ENCODE measurements at places on chromosomes 6 and 20.

- DNase-seq: no peak
Observed at GRCh38 chr20:32570401-32571190, 14.5 kb downstream of the NOL4L start.

- DNase-seq: no peak
Observed at GRCh38 chr6:98452685-98453084, 381.7 kb upstream of the POU3F2 start.

- no peak for DNase-seq
Observed at GRCh38 chr6:6820641-6821238, 232.2 kb downstream of the LY86 start.

DNA sequence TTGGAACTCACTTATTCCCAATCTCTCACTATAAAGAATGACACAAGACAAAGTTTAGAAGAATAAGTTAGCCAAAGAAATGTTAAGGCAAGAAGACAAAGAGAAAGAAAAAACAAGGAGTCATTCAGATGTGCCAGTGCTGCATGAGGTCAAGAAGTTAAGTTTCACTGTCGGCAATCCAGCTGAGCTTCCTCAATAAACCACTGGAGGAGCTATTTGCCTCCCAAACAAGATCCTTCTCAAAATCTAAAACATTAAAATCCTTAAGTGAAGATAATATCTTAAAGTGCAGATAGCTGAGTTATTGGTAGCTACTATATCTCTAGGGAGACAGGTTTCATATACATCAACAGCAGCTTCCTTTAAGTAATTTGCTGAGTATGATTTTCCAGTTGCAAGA lies 512.3 kb downstream of the HDGFL1 start:
- no peak for DNase-seq

DNA sequence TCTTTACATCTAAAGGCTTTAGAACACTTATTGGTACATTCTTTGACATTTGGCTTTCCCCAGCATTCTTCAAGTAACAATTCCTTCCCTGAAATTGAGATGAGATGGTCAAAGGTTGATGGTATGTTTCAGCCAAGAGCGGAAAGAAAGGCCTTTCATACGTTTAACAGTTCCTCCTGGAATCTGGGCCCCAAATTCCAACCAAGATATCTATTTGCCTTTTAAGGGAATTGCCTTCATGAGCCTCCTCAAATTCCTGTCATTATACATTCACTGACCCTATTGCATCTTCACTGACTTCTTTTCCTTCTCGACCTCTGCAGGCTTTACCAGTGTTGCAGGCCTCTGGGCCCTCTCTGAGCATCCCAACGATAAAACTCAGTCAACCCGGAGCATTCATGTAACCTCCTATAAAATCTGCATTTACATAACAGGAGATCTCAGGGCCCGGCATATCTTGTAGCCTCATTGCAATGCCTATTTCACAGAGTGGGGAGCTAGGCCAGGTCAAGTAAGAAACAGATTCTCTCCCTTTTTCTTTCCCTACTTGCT lies 18.3 kb upstream of the WFDC9 start:
- DNase-seq: no peak

DNA sequence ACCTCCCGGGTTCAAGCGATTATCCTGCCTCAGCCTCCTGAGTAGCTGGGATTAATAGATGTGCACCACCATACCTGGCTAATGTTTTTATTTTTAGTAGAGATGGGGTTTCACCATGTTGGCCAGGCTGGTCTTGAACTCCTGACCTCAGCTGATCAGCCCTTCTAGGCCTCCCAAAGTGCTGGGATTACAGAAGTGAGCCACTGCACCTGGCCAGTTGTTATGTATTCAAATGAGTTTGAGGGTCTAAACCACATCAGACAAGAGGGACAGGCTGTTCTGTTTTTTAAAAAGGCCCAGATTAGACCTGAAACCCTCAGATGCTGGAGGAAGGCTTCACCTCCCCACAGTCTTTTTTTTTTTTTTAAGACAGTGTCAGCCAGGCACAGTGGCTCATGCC lies 4.1 kb upstream of the SPAG4 start:
- DNase-seq: no peak

DNA sequence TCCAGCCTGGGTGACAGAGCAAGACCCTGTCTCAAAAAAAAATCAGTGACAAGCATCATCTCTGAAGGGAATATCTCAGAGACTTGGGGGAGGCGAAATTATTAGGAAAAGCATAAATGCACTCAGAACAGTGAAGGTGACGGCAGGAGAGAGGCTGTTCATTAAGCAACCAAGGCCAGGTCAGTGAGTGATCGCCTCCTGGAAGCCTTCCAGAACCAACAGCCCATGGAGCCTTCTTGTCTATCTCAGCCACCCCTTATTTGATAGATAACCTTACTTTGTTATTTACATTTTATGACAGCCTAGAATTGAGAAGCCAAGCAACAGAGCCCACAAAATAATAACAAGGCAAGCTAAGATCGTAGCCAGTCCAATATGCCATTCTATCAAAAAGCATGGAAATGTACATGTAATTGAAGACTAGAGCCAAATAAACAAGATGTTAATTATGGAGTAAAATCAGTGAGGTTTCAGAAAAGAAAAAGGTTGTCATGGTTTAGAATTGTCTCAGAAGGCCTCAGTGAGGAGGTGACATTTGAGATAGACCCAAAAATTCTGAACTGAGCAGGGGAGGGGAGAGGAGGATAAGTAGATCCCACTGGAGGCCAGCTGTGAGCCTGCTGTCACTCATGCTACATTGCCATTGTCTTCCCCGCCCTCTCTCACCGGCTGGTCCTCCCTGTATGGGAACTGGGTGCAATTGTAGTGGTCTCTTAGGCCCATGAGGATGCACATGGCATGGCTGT lies 17.8 kb downstream of the BNIP5 start:
- no peak for DNase-seq

DNA sequence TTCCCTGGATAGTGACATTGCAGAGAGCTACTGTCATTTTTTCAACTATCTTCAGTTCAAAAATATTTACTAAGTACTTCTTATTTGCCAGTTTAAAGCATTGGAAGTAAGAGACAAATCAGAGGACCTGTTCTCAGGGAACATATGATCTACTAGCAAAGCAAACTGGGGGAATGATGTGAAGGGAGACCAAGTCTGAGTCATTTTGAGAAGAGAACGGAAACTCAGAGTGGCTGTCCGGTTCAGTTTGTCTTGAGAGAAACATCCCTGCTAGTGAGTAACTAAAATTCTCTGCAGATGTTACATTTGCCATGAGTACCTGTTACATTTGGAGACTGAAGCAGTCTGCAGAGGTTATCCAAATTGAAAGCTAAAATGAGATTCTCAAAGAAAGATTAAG lies 118.3 kb downstream of the KCNQ5 start:
- peak; percentile 18 for DNase-seq

DNA sequence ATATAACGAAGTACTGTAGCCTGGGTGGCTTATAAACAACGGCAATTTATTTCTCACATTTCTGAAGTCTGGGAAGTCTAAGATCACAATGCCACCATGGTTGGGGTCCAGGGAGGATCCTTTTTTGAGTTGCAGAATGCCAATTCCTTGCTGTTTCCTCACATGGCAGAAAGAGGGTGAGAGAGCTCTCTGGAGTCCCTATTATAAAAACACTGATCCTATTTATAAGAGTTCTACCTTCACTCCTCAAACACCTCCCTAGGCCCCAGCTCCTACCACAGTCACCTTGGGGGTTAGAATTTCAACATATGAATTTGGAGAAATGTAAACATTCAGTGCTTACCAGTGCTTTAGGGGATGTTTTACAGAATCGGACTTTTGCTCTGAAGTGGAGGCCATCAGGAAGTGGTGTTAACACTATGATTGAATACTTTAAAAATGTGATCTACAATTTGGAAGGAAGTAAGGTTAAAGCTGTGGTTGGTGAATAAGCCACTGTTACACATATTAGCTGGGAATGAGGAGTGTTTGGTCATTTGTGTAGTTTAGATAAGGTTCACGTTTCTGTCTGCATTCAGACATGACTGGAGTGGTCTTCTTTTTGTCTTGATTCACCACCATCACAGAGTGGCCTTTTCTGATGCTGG lies 79.9 kb upstream of the SPTLC3 start:
- peak; percentile 56 for DNase-seq

DNA sequence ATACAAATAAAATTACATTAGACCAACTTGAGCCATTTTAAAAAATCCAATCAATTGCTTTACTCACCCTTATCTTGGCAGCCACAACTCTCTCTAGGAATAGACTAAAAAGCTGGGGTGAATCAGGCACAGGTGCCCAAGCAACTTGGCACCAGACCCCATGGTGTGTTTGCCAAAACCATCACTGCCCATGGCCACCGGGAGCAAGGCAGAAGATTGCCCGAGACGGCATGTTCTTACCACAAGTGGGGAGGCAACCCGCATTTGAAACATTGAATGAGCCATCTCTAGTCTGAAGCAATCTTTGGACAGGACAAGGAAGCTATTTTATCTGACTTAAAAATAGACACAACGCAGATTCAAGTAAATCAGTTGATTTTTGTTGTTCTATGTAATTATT lies 69.0 kb downstream of the SMLR1 start:
- no peak for DNase-seq

DNA sequence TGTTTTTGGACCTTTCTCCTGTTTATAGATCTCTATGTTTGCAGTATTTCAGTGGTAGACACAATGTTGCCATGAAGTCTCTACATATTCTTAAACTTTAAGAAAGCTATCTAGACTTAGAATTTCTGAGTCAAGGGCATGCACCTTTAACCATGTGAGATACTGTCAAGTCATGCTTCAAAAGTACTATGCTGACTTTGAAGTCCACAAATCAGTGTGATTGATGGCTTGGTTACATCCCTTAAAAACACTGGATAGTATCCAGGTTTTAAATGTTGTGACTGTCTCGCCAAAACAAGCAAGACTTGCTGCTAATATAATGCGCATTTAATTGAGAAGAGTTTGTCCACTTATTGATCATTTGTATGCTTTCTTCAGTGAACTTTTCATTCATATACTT lies 30.5 kb downstream of the ZNF334 start:
- DNase-seq: no peak

- peak; percentile 64 for DNase-seq
Observed at GRCh38 chr6:43334466-43335095, 26.0 kb upstream of the CRIP3 start.

DNA sequence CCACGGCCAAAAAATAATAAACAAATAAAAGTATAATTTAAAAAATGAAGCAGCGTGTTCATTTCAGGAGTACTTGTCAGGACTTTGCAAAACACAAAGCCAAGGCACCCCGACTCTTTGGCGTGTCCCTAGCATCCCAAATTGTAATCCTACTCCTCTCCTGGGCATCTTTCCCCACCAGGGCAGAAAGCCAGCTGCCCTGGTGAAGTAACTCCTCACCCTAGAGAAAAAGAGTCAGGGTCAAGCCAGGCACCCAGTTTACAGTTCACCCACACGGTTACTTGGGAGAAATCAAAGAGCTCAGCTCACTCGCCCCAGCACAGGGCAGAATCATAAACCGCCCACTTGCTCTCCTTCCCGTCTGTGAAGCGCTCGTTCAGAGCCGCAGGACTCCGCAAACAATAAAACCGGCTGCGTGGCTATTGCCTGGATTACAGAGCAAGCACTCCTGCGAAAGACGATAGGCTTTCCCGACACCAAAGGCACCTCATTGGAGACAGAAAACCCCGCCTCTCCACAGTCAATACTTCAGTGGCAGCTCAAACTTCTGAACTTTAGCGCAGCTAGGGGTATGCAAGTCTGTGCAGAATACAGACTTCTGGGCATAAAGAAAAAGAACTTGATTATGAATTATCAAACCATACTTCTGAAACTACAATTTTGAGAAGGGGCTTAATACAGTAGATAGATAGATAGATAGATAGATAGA lies 73.0 kb upstream of the NHSL1 start:
- peak; percentile 87 for DNase-seq

- DNase-seq: peak; percentile 91
Observed at GRCh38 chr6:87944541-87944954, 103.1 kb upstream of the SPACA1 start.

GRCh38 chr6:113031591-113032238 lies 684.6 kb downstream of the RFPL4B start:
- no peak for DNase-seq

GRCh38 chr6:14466278-14466677 lies 348.7 kb downstream of the CD83 start:
- peak; percentile 73 for DNase-seq

DNA sequence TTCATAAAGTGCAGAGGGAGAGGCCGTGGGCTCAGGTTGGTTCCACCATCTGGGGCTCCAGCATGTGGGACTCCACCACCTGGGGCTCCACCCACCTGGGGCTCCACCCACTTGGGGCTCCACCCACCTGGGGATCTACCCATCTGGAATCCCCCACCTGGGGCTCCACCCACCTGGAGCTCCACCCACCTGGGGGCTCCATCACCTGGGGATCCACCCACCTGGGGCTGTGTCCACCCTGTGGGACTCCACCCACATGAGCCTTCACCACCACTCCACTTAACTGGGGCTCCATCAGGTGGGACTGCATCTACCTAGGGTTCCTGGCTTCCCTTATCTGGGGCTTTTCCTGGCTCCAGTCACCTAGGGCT lies 226.0 kb upstream of the CDYL start:
- no peak for DNase-seq

- no peak for DNase-seq
Observed at GRCh38 chr6:105105094-105105493, 74.7 kb downstream of the POPDC3 start.

GRCh38 chr6:17998442-17998841 lies 11.0 kb upstream of the KIF13A start:
- peak; percentile 28 for DNase-seq

- DNase-seq: no peak
Observed at GRCh38 chr6:163132050-163132750, 282.3 kb upstream of the QKI start.

GRCh38 chr6:137518386-137518983 lies 24.3 kb upstream of the OLIG3 start:
- DNase-seq: no peak

- DNase-seq: peak; percentile 29
Observed at GRCh38 chr6:110951986-110952794, 6.3 kb upstream of the GTF3C6 start.

- no peak for DNase-seq
Observed at GRCh38 chr6:36327226-36327918, 9.3 kb downstream of the BNIP5 start.

GRCh38 chr6:75301088-75301487 lies 16.5 kb upstream of the TMEM30A start:
- DNase-seq: no peak

- peak; percentile 21 for DNase-seq
Observed at GRCh38 chr6:118387921-118388701, 160.0 kb upstream of the PLN start.

- DNase-seq: peak; percentile 20
Observed at GRCh38 chr6:127547215-127547614, 28.1 kb upstream of the MTCL3 start.

Measured in AG20443 (cell line).